H9 (cell line): ENCODE measurements at places on chromosomes 12 and 14. TPM values are rescaled to one million over a fixed set of nuclear protein-coding genes. Genes with fewer than 3 reads are reported as not detected.
A peak's percentile ranks its signal among the peaks of the same experiment; 100 is the strongest.

DNA sequence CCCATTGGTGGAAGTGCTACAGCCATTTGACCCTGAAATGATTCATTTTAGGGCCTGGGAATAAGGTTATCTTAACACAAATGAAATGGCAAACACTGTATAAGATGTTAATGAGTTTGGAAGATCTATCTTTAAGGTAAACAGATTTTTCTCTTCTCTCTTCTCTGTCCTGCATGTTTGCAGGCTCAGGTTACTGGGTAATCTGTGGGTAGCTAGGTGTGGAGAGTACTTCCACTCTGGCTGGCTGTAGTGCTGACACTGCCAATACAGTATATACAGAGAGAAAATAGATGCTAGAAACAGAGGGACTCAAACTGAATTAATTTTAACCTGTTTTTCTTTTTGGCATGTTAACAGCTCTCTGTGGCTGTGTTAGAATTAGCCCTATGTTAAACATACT is 84.6 kb downstream of the SLC38A6 start:
- no peaks in the 10 kb centered on the region for H3K4me1 ChIP-seq
- H3K36me3 ChIP-seq: peaks cover 10% of the 10 kb centered on the region
- no peak overlapping the region for H3K27ac ChIP-seq
- no peak for DNase-seq

The TTC9 gene
- 17.4 and 17.7 TPM in 2 replicates for total RNA-seq

GRCh38 chr12:113130457-113131135 is 5.0 kb downstream of the RASAL1 start:
- H3K27ac ChIP-seq: no peak overlapping the region
- no peaks in the 10 kb centered on the region for H3K36me3 ChIP-seq
- H3K4me3 ChIP-seq: no peak overlapping the region
- no peaks in the 10 kb centered on the region for H3K27me3 ChIP-seq
- DNase-seq: peak; percentile 88

- H3K27ac ChIP-seq: no peak overlapping the region
- 0 out of 2 replicates have a peak, but pooled peaks cover 4% of the 10 kb centered on the region for H3K4me1 ChIP-seq
- H3K36me3 ChIP-seq: no peaks in the 10 kb centered on the region; the same call in 2 of the 3 replicates
- H3K4me3 ChIP-seq: no peak overlapping the region
- H3K27me3 ChIP-seq: no peaks in the 10 kb centered on the region; the same call in 1 of the 2 replicates
- no peak for DNase-seq
Measured at GRCh38 chr12:102564026-102564425, 83.7 kb upstream of the IGF1 start.

DNA sequence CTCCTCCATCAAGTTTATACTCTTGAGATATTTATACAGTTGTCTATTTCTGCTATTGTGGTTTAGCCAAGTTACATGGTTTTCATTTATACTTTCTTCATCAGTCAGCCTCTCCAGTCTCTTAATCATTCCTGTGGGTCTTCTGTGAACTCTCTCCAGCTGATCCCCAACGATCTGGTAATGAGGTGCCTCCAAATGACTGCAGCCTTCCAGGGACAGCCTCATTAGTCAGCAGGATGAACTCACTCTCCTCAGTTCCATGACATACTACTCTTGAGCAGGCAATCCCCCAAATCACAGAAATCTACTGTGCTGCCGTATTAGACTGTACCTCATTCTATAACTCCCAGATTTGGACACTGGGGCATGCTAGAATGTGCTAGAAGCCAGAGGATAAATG is 15.3 kb downstream of the AREL1 start:
- H3K4me1 ChIP-seq: no peaks in the 10 kb centered on the region
- peaks cover 19% of the 10 kb centered on the region for H3K36me3 ChIP-seq
- no peak for DNase-seq

The MUCL1 gene
- not detected in 2 replicates for total RNA-seq

- H3K4me1 ChIP-seq: no peaks in the 10 kb centered on the region; the same call in 1 of the 2 replicates
- H3K27me3 ChIP-seq: no peaks in the 10 kb centered on the region
- DNase-seq: no peak
- no peak overlapping the region for H3K4me3 ChIP-seq
- H3K36me3 ChIP-seq: no peaks in the 10 kb centered on the region
Measured at GRCh38 chr12:103050273-103050672, 92.8 kb downstream of the ASCL1 start.

- no peak for DNase-seq
- no peak overlapping the region for H3K27ac ChIP-seq
- H3K4me1 ChIP-seq: peaks cover 12% of the 10 kb centered on the region; the same call in 1 of the 2 replicates
Measured at GRCh38 chr12:70641691-70642090, 4.5 kb upstream of the PTPRB start.

The EFS gene
- 31.9 and 32.1 TPM in 2 replicates for total RNA-seq

DNA sequence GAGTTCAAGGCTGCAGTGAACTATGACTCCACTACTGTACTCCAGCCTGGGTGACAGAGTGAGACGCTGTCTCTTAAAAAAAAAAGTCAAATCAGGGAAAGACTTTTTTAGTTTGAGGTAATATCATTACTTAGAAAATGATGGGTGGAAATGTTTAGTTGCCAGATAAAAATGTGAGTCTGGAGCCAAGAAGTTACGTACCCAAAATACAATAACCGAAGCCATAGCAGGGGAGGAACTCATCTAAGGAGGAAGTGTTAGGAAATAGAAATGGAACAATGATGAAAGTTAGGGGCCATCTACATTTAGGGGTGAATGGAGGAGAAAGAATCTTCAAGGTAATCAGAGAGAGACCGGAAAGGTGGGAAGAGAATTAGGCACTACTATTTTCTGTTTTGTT is 98.8 kb downstream of the DACT1 start:
- DNase-seq: no peak
- no peaks in the 10 kb centered on the region for H3K27me3 ChIP-seq
- H3K27ac ChIP-seq: no peak overlapping the region
- no peak overlapping the region for H3K4me3 ChIP-seq
- H3K4me1 ChIP-seq: no peaks in the 10 kb centered on the region

The PELI2 gene
- 16.2 and 18.0 TPM in 2 replicates for total RNA-seq

DNA sequence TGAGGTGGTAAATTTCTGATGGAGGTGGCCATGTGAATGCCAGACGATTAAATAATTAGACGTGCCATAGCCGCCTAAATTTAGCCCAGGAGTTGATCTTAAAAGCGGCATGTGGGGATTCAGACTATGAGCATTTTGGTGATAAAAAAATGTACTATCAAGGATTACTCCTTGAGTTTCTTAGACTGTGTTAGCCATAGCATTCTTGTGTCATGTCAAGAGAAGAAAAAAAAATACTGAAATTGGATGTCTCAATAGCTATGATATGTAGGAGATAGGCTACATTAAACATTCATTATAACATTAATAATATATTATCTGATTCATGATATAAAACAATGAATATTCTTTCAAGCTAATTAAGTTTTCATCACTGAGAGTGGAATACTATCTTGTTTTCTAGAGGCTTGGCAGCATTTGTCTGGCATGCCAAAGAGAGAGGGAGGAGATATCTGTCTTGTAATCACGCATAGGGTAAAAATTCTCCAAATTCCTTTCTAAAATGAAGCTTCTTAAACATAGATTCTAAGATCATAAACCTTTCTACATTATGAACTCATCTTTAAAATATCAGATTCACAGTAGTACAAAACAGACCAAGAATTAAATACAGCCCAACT is 727.0 kb downstream of the C12orf50 start:
- no peak for DNase-seq
- H3K4me1 ChIP-seq: no peaks in the 10 kb centered on the region
- no peaks in the 10 kb centered on the region for H3K36me3 ChIP-seq
- H3K27ac ChIP-seq: no peak overlapping the region
- H3K27me3 ChIP-seq: no peaks in the 10 kb centered on the region

The CLEC4C gene
- 0.26 TPM in 2 replicates for total RNA-seq

The ALX1 gene
- total RNA-seq: 2.1 and 3.2 TPM in 2 replicates

DNA sequence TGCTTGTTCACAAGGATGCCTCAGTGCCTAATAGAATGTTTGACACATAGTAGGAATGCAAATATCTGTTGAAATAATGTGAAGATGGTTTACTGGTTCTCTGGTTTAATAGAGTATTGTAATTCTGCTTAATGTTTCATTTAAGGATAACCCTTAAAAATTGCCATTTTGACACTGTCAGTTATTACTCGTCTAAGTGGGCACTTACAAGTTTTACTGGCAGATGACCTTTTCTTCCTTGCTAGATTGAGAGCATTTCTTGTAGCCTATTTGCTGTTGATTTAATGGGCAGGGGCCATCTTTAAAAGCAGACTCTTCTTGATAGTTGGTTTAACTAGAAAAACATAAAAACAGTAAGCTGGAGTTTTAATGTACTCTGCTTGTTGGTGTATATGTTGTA is 1.9 kb downstream of the TMEM263 start:
- no peak overlapping the region for H3K27ac ChIP-seq
- no peak for DNase-seq
- peak overlapping the region; percentile 88 for H3K4me3 ChIP-seq
- H3K4me1 ChIP-seq: no peaks in the 10 kb centered on the region
- no peaks in the 10 kb centered on the region; the same call in 1 of the 2 replicates for H3K27me3 ChIP-seq
